ENCODE measurements at places on chromosomes 4 and X.
A peak's percentile ranks its signal among the peaks of the same experiment; 100 is the strongest.

DNA sequence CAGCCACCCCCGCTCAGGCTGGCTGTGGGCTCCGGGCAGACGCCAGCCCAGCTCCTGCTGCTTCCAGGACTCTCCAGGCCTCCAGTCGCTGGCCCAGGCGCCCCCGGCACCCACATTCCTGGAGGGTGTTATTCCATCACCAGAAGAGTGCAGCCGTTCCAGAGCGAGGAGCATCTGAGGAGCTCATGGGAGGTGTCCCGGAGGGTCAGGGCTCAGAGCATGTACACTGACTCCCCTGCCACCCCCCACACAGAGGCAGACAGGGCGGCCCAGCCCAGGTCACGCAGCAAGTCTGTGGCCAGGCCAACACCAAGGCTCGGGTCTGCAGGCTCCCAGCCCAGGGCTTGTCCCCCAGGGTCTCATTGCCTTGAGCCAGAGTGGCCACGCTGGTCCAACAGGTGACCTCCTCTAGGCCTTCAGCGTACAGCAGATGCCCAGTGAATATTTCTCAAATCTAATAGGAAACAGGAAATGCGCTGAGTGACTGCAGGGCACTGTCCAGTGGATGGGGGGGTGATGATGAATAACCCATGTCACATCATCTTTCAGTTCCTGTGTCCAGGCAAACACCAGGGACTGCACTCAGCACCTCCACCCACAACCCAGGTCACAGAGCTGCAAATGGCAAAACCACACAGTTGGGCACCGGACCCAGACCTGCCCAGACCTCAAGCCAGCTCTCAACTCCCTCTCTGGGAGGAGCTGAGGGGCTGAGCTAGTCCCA is 37.2 kb downstream of the ABLIM2 start:
- DNase-seq: no peak

DNA sequence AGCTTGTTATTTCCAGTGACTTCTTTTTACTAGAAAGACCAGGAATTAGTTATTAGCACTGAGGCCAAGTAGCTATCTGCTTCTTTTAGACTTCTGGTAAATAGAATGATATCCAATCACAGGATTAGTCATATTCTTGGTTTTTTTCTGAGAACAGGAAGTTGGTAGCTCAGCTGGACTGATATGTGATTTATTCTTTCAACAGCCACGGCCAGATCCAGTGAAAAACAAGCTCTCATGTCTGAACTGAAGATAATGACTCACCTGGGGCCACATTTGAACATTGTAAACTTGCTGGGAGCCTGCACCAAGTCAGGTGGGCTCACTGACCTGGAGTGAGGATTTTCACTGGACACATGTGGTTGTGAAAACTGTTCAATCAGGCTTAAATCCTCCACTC is 48.6 kb downstream of the PDGFRA start:
- DNase-seq: peak; percentile 11

GRCh38 chr4:65202853-65203236 is 467.4 kb downstream of the EPHA5 start:
- DNase-seq: no peak

GRCh38 chr4:117898496-117898895 is 135.8 kb upstream of the NDST3 start:
- DNase-seq: no peak

GRCh38 chr4:45663003-45663402 is 460.9 kb downstream of the GABRG1 start:
- DNase-seq: no peak

- DNase-seq: no peak
These were observed at the start of gene AR for GRCh38 chrX:67543818-67544217. Gene AR, plus strand, starts transcription at chrX:67544021. Its CDS starts 1,126 bp downstream, at chrX:67545147.

- no peak for DNase-seq
These were observed 51.2 kb upstream of the KLF3 start for GRCh38 chr4:38612646-38613414.

DNA sequence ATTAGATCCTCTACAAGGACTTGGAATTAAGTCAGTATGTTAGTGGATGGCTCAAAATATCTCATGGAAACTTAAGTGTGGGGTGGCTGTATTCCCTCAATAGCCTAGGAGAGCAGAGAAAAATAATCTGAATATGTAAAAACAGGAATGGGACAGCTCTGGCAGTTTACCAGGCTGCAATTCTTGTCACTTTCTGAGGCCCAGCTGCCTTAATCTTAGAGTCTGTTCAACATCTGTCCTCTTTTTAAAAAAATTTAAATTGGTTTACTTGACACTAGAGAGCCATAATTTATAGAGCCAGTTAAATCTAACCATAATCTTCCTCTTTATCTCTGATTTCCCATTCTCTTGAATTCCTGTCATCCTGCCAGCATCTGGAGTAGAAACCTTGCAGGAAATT is 109.2 kb upstream of the CXCL13 start:
- no peak for DNase-seq

DNA sequence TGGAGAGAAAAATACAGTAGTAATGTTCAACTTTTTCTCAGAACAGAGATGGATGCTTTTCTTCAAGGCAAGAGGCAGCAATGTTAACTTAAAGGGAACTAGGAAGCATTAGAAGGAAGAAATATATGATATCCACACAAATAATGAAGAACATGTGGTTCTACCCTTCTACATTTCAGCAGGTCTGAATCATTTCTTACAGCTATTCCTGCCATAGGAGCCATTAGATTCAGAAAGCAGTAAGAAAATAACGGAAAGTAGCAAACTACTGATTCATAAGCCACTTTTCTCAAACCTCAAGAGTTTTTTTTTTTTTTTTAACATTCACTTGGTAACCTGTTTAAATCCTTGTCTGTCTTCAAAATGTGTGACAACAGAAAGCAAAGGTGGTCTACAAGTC is 1251.6 kb upstream of the AGA start:
- no peak for DNase-seq

DNA sequence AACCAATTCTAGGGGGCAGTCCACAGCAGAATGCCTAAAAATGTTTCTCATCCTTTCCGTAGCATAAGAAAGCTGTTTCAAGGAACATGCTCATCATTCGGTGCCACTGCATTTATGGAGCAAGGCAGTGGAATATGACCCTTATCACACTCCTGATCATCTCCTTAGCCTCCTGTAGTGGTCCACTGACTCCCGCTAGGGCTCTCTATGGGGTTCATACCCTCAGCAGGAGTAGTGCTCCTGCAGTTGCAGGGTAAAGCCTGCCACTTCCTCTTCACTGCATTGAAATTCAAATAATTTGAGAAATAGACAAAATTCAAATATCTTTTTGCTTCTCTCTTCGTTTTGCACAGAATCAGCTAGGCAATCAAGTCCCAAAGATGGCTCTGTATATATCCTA is 107.0 kb downstream of the NDST3 start:
- DNase-seq: no peak

- DNase-seq: no peak
These were observed 852 bp upstream of the WDR44 start for GRCh38 chrX:118345045-118345463.

- no peak for DNase-seq
These were observed 6.9 kb upstream of the ANXA3 start for GRCh38 chr4:78544678-78545077.

- no peak for DNase-seq
These were observed 96.5 kb upstream of the PGRMC2 start for GRCh38 chr4:128384091-128384520.

DNA sequence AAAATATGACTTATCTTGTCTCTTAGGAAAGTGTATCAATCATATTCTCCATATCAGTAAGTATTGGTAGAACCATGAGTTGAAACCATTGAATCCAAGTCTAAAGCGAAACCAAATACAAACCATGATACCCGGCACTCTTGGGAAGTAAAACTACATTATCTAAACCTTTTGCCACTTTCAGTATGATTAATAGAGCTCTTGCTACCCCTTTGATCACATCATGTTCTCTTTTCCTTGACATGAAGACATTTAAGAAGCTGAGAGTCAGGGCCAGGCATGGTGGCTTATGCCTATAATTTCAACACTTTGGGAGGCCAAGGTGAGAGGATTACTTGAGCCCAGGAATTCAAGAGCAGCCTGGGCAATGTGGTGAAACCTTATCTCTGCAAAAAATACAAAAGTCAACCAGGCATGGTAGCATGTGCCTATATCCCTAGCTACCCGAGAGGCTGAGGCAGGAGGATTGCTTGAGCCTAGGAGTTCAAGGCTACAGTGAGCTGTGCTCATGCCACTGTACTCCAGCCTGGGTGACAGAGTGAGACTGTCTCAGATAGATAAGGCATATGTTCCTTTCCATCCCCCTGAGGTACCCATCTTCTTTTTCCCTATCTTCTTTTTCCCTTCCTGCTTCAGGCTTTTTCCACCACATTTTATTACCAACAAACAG is 45.4 kb downstream of the CEP135 start:
- DNase-seq: peak; percentile 23

DNA sequence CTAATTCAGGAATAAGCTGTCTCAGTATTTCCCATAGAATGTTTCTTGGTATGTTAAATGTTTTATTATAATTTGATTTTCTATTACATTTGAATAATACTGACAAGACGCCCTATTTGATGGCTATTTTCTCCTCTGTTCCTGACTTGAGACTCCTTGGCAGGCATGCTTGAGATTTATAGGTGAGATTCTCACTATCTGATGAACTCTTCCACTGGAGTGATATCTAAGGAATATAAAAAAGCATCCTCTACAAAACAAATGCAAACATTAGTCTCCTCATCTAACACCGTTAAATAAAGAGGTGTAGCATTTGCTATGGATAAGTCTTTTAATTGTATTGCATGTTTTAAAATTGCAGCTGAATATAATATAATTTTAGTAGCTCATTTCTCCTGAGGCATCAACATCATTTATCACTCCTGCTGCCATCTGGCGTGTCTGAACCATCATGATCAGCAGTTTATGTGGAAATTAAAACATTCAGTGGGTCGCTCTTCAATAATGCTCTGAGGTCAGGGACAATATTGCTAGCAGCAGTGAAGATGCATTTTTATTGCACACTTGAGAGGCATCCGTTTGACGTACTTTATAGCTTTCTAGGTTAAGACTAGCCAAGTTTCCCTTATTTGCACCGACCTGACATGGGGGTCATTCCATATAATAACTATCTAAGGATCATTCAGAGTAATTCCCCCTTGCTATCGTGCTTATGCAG is 210.4 kb upstream of the GALNTL6 start:
- DNase-seq: no peak

- no peak for DNase-seq
These were observed 35.4 kb upstream of the CDKL5 start for GRCh38 chrX:18389966-18390365.

- no peak for DNase-seq
These were observed 290.7 kb upstream of the TENM3 start for GRCh38 chr4:181952478-181952877.

DNA sequence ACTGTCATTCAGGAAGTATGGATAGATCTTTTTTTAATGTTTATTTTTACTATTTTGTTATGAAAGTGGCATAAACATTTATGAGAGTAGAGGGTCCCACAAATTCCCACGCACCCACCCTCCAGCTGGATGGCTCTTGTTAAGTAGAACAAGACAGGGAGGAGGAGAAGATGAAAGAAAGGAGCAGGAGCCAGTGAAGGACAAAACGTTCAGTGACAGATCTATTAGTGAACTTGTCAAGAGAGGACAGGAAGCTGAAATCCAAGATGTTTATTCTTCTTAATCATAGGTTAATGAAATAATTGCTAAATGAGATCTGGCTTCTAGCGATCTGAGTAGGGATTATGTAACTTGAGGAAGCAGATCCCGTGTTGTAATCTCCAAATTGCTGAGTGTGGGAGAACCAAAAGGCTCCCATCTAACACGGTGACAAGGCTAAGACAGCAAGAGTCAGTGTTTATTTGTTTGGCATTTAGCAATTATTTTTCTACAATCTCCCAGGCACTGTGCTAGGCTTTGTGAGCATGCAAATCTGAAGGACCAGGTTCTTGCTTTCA is 162.5 kb downstream of the SHROOM3 start:
- DNase-seq: no peak

- no peak for DNase-seq
These were observed 26.0 kb downstream of the AMTN start for GRCh38 chr4:70544279-70544868.

- no peak for DNase-seq
These were observed 61.7 kb upstream of the PLS3 start for GRCh38 chrX:115499112-115499805.

GRCh38 chrX:145213504-145213903 is 33.8 kb upstream of the SPANXN1 start:
- no peak for DNase-seq

GRCh38 chrX:69197690-69198089 is 32.4 kb upstream of the PJA1 start:
- no peak for DNase-seq

DNA sequence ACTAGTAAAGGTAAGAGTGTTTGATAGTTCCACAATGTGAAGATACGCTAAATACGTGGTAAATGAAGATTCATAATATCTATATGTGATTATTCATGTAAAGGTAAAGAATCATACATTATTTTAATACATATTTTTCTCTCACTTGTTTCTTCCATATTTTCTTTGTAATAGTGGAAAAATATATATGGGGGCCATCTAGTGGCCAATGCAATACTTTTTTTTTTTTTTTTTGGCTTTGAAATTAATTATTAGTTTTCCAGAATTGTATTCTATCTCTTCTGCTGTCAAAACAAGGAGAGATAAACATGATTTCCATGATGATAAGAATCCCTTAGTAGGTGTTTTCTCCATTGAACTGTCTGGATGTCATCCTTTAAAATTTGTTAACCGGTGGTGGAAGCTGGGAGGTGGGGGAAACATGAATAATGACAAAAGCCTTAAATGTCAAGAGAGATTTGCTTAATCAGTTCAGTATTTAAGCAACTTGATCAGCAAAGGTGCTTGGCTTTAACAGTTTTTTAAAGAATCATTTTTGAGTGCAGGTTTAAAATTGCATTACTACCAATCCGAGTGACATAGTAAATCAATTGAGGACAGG is 508.7 kb upstream of the HTR2C start:
- DNase-seq: no peak

DNA sequence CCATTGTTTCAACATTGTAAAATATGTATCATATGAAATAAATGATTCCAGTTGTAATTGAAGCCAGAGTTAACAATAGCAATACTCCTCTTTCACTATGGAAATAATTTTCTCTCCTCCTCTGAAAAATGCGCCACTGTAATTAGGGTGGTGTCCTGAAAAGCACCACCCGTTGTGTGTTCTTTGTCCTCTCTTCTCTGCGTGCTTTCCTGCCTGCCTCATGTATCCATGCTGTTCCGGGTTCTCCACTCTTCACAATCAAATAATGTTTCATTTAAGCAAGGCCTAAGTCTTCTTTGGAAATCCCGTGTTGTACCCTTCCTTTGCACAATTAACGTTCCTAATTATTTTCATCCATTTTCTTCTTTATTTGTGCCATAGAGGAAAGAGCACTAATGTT is 293.3 kb downstream of the ADGRL3 start:
- no peak for DNase-seq

DNA sequence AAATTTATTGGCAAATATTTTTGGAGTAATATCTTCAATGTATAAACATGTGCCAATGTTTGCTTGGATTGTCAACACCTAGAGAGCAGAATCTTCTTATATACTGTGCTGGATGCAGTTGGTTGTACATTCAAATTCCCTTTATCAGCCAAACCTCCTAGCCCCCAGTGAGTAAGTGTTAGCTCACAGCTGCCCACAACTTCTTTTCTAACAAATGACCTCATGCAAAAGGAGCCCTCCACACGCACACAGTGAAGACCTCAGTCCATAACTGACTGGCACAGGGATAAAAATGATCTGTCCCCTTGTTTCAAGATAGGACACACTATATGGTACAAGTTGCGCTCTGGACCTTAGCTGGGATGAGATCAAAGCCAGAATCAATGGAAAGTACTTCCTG is 458.0 kb upstream of the NWD2 start:
- DNase-seq: no peak
